ENCODE measurements at places on chromosomes 1 and 21.

GRCh38 chr1:238675221-238675620 lies 711.1 kb upstream of the CHRM3 start:
- DNase-seq, result no peak

DNA sequence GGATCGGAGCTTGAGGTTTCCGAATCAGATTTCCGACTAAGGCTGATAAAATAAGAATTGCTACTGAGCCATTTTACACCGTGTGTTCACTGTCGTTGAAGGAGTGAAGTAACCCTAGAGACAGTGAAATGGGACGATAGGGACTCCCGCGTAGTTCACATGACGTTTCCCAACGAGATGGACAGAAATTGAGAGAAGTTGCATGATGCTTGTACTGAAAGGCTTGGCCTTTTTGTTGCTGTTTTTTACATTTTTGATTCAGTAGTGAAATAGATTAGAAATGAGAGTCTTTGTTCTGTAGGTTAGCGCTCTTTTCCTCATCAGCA lies 1.2 kb downstream of the KHDRBS1 start:
- no peak for DNase-seq

- peak; percentile 41 for DNase-seq
These were observed 93.3 kb upstream of the CD1D start for GRCh38 chr1:158087320-158087927.

DNA sequence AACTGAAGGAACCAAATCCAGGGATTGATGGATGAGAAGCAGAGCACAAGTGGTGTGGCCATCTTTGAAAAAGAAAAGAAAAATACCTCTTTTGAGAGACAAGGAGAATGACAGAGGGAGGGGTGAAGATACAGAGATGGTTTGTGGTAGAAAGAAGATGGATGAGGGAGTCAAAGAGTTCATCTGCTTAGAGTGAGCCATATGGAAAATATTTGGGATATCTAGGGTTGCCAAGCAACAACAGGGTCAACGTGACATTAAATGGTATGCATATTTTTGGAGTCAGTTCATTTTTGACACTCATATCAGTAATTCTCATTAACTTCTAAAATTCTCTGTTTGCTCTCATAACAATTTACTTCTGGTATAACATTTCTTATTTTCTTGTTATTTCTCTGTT lies 50.7 kb downstream of the MACF1 start:
- DNase-seq, result peak; percentile 13

GRCh38 chr21:34886240-34887104 lies 162.6 kb downstream of the RUNX1 start:
- DNase-seq, result no peak

DNA sequence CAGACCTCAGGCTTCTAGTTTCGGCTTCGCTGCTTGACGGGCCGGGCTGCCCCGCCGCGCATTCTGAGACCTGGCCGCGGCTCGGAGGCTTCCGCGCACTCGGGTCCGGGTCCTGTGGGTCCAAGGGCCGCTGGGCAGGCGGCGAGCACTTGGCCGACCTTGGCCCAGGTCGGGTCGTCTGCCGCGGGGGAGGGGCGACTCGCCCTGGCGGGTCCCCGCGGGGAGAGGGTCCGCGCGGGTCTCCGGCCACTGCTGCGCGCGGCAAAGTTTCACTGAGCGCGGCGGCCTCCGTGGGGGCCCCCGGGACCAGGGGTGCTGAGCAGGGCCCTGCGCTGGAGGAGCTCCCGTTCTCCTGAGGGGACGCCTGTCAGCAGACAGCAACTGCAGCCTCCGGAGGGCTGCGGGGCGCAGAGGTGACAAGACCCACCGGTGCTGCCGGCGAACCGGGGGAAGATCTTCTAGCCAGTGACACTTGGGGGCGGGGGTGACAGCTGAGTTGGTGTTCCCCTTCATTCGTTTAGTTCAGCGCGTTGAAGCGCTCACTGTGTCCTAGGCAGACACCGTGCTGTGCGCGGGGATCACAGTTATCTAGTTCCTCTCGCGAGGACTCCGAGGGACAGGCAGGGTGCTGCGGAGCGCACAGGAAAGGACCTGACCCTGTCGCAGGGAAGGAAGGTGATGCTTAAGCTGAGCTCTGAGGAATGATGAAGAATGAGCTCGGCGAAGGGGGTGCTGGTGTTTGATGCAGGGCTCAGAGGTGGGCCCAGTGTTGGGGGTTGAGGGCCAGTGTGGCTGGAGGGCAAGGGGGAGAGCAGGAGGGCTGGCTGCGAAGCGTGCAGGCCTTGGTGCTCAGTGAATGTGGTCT lies 725 bp downstream of the MTFR1L start:
- DNase-seq, result no peak

Data from stromal cell of bone marrow (primary cell).